ENCODE measurements at places on chromosomes 12 and 14.

DNA sequence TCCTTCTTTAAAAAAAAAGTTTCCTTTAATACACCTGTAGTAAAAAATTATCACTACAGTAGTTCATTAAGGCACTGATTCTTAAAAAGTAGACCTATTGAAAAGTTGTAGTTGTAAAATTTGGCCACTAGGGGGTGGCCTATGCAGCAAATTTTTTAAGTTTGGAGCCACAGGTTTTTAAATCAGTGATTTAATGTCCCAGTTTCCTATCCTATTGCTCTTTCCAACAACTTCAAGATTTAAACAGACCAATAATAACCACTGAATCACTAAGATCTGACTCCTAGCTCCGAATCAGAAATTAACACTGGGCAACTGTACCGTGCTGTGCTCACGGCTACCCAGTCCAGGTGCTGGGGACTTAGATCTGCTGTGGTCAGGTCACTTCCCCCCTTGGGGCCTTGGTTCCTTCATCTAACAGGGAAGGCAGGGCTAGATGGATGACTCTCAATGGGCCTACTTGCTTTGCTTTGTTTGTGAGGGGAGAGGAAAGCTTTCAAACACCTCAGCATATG lies 279.3 kb downstream of the MED13L start:
- peak; percentile 7 for DNase-seq

- peak; percentile 76 for DNase-seq
Measured at GRCh38 chr14:64705381-64706118, 1.3 kb downstream of the PLEKHG3 start.

GRCh38 chr14:59189786-59190368 lies 1.4 kb downstream of the DAAM1 start:
- peak; percentile 94 for DNase-seq

DNA sequence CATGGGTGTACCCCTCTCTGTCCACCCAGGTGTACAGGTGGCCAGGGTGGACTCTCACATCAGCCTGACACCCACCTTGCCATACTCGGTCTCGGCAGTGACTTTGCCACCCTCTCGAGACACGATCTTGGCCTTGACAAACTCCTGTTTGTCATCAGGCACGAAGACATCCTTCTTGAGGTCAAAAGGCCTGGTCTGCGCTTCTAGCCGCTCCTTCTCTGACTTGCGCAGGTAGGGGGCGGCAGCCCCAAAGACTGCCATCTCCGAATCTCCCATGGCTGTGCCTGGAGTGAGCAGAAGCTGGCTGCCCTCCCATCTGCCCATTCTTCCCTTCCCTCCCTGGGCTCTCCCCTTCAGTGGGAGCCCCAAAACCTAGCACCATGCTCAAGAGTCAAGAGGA lies 2.0 kb downstream of the MYH7 start:
- DNase-seq = no peak

DNA sequence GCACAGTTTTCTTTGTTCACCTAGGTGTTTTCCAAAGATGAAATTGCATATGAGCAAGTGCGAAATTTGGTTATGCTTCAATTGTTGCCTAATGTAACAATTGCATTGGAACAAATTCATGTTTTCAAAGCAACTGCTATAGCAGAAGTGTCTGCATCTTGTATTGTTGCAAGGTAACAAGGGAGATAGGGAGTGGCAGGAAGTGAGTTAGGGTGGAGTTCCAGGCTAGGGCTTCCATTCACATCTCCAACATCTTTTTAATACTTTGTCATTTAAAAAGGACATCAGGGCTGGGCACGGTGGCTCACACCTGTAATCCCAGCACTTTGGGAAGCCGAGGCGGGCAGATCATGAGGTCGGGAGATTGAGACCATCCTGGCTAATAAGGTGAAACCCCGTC lies 312.3 kb upstream of the E2F7 start:
- DNase-seq = no peak

GRCh38 chr12:52756281-52756960 lies 20.7 kb downstream of the KRT76 start:
- DNase-seq = no peak

DNA sequence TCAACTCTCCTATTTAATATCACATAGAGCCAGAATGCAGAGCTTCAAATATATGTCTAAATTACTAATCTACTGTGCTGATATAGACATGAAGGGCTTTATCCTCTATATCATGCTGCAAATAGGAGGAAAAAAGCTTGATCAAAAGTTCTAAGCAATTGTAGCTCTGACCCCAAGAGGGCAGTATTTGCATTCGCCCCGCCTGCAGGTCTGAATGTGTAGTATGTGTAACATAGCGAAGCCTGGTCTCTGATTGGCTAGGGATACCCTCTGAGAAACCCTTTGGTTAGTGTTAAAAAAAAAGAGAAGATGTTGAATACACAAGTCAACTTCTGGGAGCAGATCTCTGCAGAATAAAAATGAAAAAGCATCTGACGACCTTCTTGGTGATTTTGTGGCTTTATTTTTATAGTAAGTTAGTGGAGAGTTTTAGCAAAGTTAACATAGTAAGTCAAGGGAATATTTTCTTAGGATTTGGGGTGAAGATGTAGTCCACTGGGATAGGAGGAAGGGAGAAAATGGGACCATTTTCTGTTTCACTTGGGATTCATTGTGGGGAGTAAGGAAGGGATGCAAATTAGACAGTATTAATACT lies 151.6 kb upstream of the OR4E1 start:
- DNase-seq = peak; percentile 28

DNA sequence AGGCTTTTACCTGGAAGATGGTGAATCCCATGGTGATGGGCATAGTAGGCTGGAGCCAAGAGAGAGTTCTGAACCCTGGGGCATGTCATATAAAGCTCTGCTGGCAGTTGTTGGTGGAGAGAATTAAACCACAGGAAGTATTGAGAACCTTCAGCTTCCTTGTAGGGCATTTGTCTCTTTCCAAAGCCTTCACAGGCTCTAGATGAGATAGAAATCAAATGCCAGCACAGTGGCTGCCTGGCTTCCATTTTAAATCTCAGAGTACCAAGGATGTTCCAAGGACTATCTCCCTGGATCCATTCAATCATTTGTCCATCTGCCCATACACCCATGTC lies 369.6 kb downstream of the DPF3 start:
- no peak for DNase-seq

- no peak for DNase-seq
Measured at GRCh38 chr12:64836856-64837255, 12.4 kb downstream of the TBC1D30 start.

DNA sequence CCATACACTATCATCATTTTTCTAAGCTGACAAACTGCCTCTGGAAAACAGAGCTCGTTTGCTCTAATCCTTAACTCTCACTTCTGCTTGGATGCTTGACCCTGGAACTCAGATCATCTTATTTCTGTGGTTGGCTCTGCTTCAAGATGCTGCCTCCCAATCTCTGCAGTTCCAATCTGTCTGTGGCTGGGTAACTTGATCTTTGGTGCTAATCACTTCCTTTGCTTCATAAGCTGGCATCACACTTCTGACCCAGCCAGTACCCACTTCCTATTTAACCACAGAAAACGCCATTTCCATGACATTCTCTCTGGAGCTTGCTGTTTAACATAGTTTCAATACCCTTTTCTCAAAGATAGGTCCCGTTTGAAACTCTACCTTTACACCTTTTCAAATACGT lies 254.2 kb downstream of the ACSS3 start:
- DNase-seq = peak; percentile 12

DNA sequence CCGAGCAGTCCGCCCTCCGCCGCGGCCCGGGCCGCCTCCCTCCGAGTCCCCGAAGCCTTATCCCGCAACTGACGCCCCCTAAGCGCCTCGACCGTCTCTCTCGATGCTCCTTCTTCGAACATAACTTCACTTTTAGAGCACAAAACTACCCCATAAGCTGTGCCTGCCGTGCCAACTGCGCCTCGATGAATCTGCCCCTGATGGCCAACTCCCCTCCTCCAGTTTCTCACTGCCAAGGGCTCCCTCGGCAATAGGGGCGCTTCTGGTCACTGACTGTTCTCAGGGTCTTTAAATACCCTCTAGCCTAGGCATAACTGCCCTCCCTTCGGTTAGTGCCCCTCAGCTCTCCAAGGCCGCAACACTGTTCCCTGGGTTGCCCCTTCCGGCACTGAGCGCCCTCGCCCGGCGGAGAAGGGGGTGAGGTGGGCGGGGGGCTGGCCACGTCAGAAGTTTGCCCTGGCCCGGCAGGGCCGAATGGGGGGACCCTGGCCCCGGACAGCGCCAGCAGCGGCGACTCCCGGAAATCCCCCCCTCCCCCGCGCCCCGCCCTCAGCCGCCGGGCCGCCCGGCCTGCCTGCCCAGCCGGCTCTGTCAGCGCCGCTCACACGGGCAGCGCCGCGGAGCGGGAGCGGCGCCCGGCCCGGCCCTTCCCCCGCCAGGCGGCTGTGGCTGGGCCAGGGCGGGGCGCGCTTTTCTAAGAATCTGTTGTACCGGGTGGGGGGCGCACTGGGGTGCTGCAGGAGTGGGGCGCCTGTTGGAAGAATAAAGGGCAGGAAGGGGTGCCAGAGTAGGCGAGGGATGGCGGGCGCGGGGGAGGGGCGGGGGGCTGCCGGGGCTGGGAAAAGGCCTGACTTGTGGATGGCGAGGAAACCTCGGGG lies 10.6 kb downstream of the RARG start:
- peak; percentile 58 for DNase-seq

- no peak for DNase-seq
Measured at GRCh38 chr14:101789222-101789621, 27.7 kb downstream of the PPP2R5C start.

- DNase-seq = no peak
Measured at GRCh38 chr14:74522740-74523139, 29.2 kb downstream of the ISCA2 start.

DNA sequence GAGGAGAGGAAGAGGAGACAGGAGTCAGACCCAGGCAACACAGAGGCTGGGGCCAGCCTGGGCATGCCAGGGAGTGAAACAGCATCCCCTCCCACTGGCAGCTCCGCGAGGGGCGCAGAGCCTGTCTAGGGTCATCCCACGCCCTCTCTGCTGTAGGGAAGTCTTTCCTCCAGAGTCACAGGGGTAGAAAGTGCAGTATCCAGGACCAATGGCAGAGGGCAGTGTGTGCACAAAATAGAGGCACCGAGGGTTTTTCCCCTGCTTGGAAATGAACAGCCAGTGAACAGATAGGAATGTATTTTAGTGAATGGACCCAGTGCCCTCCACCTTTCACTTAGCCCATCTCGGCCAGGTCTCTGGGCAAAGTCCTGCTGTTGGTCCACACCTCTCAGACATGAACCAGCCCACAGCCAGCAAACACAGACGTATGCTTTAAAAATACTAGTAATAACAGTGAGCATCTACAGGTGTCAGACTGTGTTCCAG lies 9.4 kb upstream of the KRT74 start:
- peak; percentile 30 for DNase-seq

DNA sequence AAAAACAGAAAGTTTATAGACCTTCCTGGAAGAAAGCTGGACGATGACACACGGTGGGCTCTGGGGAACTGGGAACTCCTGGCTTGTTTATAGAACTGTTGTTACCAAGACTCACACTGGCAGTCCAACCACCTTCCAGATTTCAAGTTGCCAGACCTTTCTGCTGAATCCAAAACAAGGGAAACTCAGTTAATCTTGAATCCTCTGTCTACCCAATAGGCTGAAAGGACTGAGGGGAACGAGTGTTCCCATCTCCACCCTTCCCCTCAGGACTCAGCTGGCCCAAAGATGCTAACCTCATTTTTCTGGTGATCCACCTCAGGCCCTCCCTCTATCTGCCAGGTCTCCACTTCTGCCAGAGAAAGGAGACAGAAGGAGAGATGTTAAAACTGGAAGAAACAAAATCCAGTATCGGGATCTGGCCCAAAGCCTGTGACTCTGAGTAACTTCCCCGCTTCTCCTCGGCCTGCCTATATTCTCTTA lies 231.4 kb downstream of the ANO2 start:
- no peak for DNase-seq

GRCh38 chr14:71452987-71453386 lies 479.2 kb upstream of the RGS6 start:
- DNase-seq = no peak

Measured in SJCRH30 (cell line).